ENCODE measurements at places on chromosomes 6 and 20.

- no peak for DNase-seq
These were observed 110.2 kb upstream of the FOXQ1 start for GRCh38 chr6:1201547-1202200.

- no peak for DNase-seq
These were observed 79.1 kb downstream of the FKBP5 start for GRCh38 chr6:35609588-35609987.

GRCh38 chr6:165484178-165484889, 174.9 kb upstream of the C6orf118 start:
- no peak for DNase-seq

DNA sequence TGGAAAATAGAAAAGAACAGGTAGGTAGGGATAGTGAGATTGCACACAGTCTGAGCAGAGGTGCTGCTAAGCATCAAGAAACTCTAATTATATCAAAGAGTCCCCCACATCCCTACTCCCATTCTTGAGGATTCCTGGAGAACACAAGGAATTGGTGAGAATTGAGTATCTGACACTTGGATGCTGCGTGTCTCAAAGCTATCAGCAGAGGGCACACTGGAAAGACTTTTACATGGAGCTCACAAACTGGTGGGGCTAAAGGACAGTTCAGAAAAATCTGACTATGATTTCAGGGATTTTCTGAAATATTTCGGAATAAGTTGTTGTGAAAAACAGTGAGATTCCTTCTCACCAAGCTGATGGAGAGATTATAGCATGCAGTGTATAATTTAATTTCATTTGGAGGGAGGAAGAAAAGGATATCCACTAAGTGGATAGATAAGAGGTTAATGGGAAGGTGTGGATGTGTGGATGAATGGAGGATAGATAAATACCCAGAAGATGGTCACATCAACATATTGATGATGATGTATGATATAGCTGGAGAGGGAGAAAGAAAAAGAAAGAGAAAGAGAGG, 215.4 kb upstream of the DEFB112 start:
- DNase-seq: no peak

GRCh38 chr6:158381214-158381613, 68.9 kb downstream of the TULP4 start:
- DNase-seq: no peak

DNA sequence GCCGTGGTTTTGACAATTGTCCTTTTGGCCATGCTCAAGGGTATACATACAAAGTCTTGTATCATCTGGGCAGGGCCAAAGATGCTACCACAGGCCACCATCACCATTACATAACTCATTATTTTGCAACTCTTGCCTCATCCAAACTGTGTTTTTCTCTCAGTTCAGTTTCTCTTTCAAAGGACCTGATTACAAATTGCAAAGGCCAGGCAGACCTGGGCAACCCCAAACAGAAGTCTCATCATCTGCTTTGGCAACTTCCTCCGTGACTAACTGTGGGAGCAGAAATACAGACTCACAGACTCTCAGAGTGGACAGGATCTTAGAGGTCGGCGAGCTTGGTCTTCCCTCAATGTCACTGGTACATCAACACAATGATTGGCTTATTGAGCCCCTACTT, 117.8 kb upstream of the NEDD9 start:
- no peak for DNase-seq

GRCh38 chr6:14406614-14407331, 289.2 kb downstream of the CD83 start:
- DNase-seq: no peak

GRCh38 chr6:164744301-164744700, 565.1 kb downstream of the C6orf118 start:
- DNase-seq: no peak

GRCh38 chr6:157541618-157542413, 160.8 kb downstream of the ZDHHC14 start:
- no peak for DNase-seq

- DNase-seq: no peak
These were observed 8.4 kb downstream of the FAM120B start for GRCh38 chr6:170314983-170315382.

DNA sequence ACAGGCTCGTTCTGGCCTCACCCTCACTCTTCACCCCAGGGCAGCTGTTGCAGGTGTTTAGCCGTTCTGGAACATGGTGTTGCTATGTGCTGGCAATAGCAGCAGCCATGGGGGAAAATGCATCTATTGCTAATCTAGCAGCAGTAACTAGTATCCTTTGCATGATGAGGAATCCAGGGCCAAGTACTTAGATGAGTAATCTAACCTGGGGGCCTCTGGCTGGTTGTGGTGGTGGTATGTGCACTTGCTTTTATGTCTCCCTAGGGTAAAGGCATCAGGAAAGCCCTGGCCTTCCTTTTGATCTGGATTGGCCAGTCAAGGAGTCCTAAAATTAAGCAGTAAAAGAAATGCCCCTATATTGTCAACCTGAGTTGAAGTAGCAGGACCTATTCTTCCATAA, 594.5 kb upstream of the MAP3K7 start:
- no peak for DNase-seq

- no peak for DNase-seq
These were observed 172.9 kb downstream of the ADGRG6 start for GRCh38 chr6:142474531-142475289.

GRCh38 chr20:3115190-3116107, 30.9 kb upstream of the AVP start:
- no peak for DNase-seq

DNA sequence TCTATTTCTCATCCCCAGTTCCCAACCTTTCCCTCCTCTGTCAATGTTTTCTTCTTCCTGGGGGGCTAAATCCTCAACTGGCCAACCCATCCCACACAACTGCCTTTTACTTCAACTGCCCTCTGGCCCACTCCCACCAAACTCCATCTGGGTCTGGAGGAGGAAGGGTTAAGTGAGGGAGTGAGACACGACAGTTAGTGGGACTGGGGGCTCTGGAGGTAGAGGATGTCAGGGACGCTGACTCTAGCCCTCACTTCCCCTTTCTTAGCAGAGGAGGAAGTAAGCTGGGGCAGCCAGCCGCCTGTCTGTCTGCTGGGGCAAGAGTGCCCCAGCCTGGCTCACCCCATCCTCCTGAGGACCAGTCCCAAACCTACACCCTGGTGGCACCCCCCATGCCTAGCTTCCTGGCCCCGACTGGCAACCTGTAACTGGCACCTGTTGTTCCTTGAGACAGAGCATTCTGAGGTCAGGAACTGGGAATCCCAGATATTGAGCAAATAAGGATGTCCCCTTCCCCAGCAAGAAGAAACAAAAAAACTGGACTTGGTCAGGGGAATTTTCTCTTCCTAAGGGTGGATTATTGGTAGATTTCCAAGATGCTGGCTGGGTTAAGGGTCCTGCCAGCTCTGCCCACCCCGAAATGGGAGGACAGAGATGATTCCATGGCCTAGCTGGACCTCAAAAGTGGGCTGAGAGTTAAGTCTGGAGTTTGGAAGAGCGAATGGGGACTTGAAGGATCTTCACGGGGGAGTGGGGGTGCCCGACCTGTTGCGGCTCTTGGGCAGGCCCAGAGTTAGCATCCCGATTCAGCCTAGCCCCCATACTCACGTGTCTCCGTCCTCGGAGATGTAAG, 971 bp downstream of the NFKBIE start:
- no peak for DNase-seq

DNA sequence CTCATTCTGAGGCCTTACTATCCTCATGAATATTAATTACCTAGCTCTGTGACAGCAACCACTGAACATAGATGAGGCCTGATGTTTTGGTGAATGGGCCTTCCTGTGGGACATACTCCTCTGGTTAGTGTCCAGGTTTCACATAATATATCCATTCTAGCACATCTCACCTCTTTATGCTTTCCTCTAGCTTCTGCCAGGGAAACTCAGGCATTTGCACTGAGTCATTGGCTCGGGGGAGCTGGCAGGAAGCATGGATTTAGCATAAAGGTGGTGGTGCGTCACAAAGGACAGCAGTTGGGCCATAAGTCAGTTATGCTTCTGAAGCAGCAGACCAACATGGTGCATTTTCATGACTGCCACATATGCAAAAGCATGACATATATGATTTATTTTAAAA, 37.5 kb upstream of the TMEM170B start:
- no peak for DNase-seq

GRCh38 chr6:131400779-131401496, 172.1 kb upstream of the ARG1 start:
- DNase-seq: no peak

- DNase-seq: no peak
These were observed 15.4 kb downstream of the SRC start for GRCh38 chr20:37361336-37361735.

DNA sequence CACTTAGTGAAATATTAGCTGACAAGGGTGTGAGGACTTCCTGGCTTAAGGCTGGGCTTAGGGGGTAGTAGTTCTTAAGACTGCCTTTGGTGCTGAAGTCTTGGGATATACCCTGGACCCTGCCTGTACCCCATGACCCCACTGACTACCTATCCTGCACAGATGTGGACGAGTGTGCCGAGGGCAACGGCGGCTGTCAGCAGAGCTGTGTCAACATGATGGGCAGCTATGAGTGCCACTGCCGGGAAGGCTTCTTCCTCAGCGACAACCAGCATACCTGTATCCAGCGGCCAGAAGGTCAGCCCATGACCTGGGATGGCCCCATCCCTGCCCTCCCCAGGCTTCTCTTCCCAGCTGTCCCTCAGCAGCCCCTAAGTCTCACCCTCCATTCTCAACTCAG, 17.8 kb downstream of the SCUBE3 start:
- DNase-seq: no peak

GRCh38 chr6:113668641-113669408, 188.3 kb upstream of the MARCKS start:
- no peak for DNase-seq

DNA sequence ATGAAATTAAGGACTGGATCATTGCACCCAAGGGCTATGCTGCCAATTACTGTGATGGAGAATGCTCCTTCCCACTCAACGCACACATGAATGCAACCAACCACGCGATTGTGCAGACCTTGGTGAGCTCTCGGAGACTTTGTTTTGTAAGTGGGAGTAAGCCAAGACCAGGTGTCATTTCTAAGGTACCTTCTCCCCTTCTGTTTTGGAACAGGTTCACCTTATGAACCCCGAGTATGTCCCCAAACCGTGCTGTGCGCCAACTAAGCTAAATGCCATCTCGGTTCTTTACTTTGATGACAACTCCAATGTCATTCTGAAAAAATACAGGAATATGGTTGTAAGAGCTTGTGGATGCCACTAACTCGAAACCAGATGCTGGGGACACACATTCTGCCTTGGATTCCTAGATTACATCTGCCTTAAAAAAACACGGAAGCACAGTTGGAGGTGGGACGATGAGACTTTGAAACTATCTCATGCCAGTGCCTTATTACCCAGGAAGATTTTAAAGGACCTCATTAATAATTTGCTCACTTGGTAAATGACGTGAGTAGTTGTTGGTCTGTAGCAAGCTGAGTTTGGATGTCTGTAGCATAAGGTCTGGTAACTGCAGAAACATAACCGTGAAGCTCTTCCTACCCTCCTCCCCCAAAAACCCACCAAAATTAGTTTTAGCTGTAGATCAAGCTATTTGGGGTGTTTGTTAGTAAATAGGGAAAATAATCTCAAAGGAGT, 30.4 kb downstream of the TXNDC5 start:
- DNase-seq: no peak

GRCh38 chr20:46358346-46359058, 47.9 kb downstream of the ELMO2 start:
- DNase-seq: no peak

GRCh38 chr6:155317186-155317585, 2.9 kb upstream of the TFB1M start:
- no peak for DNase-seq

GRCh38 chr20:49281913-49282467, 4.1 kb upstream of the ZNFX1 start:
- no peak for DNase-seq

- no peak for DNase-seq
These were observed 608.6 kb downstream of the COL12A1 start for GRCh38 chr6:74597266-74597665.

DNA sequence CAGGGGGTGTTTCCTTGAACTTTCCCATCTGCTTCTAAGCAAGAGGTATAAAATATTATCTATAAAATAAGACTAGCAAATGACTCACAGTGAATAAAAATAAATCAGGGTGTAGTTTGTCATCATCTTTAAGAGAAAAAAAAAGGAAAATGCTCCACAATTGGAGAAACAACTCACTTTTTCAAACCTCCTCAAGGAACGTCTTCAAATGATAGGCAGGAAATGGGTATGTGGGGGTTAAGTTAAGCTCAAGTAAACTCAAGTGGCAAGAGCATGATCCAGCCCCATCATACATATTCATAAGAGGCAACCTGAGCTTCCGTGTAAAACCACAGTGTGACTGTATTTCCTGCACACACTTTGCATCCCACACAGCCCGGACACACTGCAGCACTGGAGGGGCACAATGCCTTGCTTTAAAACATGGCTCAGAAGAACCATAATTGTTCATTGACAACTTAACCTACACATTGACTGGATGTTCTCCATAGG, 58.5 kb upstream of the CEP85L start:
- no peak for DNase-seq

GRCh38 chr6:1984346-1984994, 260.9 kb downstream of the GMDS start:
- DNase-seq: no peak

DNA sequence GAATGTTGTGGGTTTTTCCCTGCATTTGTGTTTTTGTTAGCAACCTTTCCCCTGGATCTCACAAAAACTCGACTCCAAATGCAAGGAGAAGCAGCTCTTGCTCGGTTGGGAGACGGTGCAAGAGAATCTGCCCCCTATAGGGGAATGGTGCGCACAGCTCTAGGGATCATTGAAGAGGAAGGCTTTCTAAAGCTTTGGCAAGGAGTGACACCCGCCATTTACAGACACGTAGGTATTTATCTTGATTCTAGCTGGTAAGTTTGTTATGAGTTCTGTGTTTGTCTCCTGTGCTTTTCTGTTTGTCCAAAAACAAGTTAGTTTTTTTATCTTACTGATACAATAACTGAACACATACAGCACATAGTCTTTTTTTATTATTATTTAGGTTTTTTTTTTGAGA, 3.0 kb downstream of the SLC25A27 start:
- no peak for DNase-seq

GRCh38 chr6:45608252-45608913, 230.6 kb upstream of the SUPT3H start:
- DNase-seq: no peak

DNA sequence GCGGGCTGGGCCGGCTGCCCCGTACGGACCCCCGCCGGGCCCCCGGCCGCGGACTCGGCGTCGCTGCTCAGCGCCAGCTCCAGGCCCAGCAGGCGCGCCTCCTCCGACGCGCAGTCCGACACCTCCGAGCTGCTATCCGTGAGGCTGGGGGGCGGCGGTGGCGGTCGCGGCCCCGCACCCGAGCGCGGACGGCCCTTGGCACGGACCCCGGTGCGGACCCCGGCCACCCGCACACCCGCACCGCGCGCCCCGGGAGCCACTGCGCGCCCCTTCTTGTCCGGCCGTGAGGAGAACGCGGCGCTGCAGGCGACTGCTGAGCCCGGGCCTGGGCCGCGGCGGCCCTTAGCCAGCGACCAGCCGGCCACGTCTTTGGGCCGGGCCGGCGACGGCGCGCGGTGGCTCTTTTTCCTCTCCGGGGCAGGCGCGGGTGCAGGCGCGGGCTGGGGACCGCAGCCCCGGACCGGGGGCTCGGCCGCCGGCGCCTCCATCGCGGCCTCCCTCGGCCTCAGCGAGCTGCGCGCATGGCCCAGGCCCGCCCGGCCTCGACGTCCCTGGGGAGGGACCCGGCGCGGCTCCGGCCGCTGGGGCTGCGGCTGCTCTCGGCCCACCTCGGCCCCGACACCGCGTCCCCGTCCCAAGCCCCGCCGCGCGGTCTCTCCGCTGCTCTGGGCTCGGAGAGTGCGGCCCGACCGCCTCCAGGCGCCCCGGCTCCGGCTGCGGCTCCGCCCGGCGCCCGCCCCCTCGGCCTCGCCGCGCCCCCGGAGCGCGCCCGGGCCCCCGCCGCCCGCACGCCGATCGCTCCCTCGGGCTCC, 12.9 kb upstream of the TLDC2 start:
- no peak for DNase-seq

All from anterior cingulate cortex (tissue), 58 donors.